ENCODE measurements at places on chromosomes 6 and 20. TPM values are rescaled to one million over a fixed set of nuclear protein-coding genes. Genes with fewer than 3 reads are reported as not detected.

TGM2 gene
- 4.8 TPM for total RNA-seq

TLDC2 gene
- 0.59 TPM for total RNA-seq

RFX6 gene
- not detected for total RNA-seq

HLA-DRB5 gene
- 0.79 TPM for total RNA-seq

WFDC11 gene
- total RNA-seq: not detected

ASCC3 gene
- 43.1 TPM for total RNA-seq

GCNT2 gene
- 8.7 TPM for total RNA-seq

MDFI gene
- 33.7 TPM for total RNA-seq

NCOA5 gene
- 10.8 TPM for total RNA-seq

GABRR1 gene
- 0.20 TPM for total RNA-seq

SGK2 gene
- total RNA-seq: 8.3 TPM

SEMG1 gene
- not detected for total RNA-seq

TRAPPC3L gene
- total RNA-seq: 0.49 TPM

FNDC11 gene
- total RNA-seq: 0.59 TPM

MUC21 gene
- not detected for total RNA-seq

ZNF334 gene
- total RNA-seq: 7.6 TPM

IL17F gene
- total RNA-seq: not detected

PLTP gene
- total RNA-seq: 27.1 TPM

BPI gene
- total RNA-seq: 7.9 TPM

SCAF8 gene
- total RNA-seq: 46.2 TPM

CPXM1 gene
- 30.5 TPM for total RNA-seq

All from skin of body (tissue), 3 donors.